ENCODE measurements at places on chromosomes 4 and X.

DNA sequence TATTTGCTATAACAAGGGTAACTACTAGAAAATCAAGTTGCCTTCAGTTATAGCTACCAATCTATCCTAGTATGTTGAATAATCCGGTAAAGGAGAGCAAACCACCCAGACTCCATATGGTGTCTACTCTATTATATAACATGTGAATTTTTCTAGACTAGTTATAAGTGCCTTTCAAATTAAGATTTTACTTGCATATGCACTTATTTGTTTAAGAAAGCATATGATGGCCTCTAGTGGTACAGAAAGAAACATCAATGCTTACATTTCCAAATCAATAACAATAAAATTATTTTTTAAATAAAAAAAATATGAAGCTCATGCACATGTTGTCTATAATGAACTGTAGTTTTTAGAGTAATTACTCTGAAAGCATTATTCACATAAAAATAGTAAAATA lies 1516.4 kb upstream of the PABPC4L start:
- DNase-seq = no peak

DNA sequence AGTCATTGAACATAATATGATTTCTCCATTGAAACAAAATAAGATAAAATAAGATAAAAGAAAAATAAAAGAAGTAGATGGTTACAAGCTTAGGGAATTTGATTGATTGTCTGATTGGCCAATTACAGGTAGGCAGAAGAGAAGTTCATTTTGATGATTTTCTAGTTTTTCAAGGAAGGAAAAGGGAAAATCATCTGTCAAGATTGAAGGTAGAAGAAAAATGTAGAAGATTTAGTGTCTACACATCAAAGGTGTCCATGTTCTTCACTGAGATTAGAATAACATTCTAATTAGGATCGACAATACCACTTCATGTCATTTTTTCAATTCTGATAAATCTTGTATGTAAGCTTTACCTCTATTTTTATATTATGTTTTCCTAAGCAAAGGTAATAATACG lies 489.1 kb downstream of the PCDH18 start:
- no peak for DNase-seq

DNA sequence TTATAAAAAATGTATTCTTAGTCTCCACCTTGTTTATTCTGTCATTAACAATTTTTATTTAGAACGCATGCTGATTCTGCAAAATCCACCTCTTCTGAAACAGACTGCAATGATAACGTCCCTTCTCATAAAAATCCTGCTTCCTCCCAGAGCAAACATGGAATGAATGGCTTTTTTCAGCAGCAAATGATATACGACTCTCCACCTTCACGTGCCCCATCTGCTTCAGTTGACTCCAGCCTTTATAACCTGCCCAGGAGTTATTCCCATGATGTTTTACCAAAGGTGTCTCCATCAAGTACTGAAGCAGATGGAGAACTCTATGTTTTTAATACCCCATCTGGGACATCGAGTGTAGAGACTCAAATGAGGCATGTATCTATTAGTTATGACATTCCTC lies 75.6 kb upstream of the SMARCA5 start:
- no peak for DNase-seq

DNA sequence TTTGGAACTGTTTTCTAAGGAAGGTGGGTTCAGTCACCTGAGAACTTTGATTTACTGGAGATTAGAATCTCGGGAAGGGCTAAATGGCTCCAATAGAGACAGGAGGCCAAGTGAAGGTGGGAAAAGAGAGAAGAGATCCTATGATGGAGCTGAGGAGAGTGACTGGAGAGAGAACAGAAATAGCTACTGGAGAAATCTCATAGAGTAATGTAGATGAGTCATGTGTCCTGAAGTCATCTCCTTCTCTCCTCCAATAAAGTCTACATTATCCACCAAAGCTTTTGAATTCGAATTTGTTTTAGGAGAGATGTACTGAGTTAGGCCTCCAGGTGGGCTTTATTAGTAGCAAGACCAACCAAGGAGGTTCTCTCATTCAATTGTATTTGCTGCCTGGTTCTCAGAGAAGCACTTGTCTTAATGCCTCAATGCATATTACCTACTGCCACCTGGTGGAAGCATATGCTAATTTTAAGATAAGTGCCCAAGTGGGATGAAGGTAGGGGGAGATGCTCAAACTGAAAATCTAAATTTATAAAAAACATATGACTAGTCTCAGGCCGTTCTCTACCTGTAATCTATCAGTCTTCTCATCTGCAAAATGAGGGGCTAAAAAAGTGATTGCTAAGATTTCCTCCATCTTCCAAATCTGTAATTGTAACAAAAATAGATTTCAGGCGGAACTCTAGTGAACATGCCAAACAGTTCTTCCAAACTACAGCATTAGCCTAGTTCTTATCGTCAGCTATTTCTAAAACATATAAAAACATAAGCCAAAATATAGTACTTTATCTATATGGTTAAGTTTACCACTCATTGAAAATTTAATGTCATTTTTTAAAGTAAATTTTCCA lies 24.4 kb downstream of the TXK start:
- no peak for DNase-seq

DNA sequence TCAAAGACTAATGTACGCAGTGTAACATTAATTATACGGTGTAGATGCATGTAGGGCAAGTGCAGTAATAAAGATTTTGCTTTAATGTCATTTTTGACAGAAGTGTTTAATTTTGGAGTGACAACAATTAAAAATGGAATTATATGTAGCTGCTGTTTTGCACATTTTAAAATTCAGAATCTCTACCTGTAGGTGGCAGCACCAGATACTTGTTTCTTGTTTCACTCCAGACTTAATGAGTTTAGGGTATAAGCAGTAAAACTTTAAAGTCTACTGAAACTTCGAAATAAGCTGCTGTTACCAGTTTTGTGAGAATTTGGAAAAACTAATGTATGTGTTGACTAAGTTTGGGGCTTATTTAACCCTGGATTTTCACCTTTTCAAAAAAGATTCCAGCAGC lies 144.9 kb downstream of the POLA1 start:
- DNase-seq = no peak

GRCh38 chrX:133881007-133881406 lies 104.4 kb downstream of the GPC3 start:
- DNase-seq = no peak

DNA sequence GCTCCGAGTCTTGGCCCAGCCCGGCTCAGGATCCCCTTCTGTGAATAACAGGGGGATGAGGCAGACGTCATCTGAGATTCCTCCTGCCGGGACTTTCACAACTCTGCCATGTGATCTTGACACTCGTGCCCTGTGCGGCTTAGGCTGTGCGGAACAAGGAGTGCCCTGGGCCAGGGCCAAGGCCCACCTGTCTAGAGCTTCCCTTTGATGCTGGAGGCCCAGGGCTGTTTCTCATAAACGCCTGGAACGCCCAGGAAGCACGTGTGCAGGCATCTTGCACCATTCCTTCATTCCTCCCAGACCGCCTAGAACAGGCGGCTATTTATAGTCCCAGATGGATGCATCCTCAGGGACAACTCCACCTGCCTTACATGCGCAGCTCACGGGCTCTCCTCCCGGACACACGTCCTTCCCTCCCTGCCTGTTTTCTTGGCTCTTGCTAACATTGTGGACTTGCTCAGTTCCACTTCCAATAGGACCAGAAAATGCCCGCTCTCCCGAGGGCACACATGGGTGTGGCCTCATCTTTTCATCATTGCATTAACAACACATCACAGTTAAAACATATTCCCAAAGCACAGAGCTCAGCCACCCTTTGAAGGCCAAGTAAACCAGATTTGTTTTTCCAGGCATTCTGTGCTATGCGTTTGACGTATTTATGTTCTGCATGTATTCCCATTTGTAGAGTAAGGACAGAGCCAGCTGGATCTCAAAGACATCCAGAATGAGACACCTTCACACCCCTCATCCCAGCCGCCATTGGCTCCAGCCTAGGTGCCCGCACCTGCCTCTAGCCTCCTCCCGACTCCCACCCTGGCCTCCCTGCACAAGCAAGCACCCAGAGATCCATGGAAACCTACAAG lies 57.2 kb downstream of the ABLIM2 start:
- no peak for DNase-seq

GRCh38 chrX:48835524-48836329 lies at the start of gene PCSK1N:
Gene PCSK1N, minus strand, starts transcription at chrX:48835610. Its CDS starts 78 bp downstream, at chrX:48835532.
- DNase-seq = no peak

DNA sequence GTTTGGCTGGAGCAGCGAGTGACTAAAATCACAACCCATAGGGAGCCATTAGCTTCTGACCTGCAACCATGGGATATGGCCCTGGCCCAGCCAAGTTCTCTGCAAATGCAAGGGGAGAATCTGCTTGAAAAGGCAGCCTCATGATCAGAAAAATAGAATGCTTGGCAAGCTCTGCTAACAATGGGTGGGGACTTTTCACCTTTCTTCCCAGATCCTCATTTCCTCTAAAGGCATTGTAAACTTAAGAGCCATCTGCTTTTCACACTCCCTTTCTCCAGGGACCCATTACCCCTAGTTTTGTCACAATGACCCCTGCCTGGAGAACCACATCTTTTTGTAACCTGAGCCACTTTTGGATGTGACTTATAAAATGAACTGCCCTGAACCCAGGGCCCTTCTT lies 104.3 kb downstream of the PARM1 start:
- DNase-seq = no peak

GRCh38 chr4:59057804-59058203 lies 1947.6 kb upstream of the IGFBP7 start:
- DNase-seq = no peak

DNA sequence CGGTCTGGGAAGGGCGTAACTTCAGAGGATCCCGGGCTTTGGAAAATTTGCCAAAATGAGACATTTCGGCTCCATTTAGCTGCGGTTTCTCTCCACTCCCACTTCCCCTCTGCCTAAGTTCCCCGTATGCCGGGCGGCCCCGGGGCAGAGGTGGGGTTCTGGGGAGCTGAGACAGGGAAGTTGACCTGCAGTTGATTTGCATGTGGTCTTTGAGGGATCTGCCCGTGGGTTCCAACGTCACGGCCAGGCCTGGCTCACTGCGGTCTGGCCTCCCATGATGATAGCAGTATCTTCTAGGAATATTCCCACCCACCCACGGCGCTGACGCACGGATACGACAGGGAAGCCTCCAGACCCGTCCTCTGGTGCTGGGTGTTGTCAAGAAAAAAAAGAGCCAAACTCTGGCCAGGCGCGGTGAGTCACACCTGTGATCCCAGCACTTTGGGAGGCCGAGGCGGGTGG lies 27.3 kb upstream of the CRLF2 start:
- no peak for DNase-seq

GRCh38 chr4:112994732-112995464 lies 54.6 kb upstream of the ANK2 start:
- no peak for DNase-seq

DNA sequence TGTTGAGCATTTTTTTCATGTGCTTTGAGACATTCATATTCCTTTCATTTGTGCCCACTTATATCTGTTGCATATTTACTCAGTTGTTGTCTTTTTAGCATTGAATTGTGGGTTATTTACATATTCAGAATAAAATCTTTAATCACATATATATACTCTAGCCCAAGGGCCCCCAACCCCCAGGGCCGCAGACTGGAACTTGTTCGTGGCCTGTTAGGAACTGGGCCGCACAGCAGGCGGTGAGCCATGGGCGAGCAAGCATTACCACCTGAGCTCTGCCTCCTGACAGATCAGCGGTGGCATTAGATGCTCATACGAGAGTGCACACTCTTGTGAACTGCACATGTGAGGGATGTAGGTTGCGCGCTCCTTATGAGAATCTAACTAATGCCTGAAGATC lies 480.6 kb downstream of the KCTD8 start:
- DNase-seq = no peak

DNA sequence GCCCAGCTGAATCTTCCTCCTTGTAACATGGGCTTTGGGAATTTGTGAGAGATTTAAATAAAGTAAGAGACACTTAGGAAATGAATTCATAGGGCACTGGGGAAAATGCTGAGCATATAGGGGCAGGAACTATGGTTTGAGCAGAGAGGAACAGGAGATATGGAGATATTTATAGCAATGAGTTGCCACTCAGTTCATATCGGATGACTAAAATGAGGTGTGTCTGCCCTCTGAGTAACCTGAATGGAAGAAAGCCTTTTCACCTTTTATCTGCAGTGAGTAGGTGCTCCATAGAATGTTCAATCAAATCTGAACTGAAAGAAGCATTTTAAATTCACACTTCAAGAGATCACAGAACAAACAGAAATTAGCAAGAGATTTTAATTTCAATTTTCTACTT lies 105.7 kb downstream of the CEP44 start:
- DNase-seq = no peak

GRCh38 chrX:78375894-78376293 lies 48.5 kb upstream of the CYSLTR1 start:
- no peak for DNase-seq

- no peak for DNase-seq
Measured at GRCh38 chrX:103565752-103566151, 19.6 kb upstream of the TCEAL4 start.

- no peak for DNase-seq
Measured at GRCh38 chr4:185142564-185142911, 528 bp upstream of the SLC25A4 start.

DNA sequence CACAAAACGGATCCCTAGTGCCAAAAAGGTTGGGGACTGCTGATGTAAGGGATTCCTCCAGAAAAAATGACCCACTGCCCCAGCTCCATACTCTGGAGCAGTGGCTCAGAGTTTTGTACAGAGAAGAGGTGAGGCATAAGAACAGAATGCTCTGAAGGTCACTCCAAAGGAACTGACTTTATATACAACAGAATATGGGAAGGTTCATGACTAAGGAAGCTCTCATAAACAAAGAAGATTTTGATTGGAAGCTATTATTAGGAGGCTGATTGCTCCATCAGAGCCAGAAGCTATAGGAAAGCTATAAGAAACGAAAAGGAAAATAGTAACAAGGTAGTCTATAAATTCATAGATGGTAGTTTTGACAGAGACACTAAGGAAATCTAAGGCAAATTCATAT lies 203.1 kb downstream of the SLC7A11 start:
- no peak for DNase-seq

GRCh38 chr4:7078025-7078424 lies 10.2 kb upstream of the GRPEL1 start:
- no peak for DNase-seq

GRCh38 chrX:130091980-130092522 lies 18.2 kb downstream of the ELF4 start:
- no peak for DNase-seq

DNA sequence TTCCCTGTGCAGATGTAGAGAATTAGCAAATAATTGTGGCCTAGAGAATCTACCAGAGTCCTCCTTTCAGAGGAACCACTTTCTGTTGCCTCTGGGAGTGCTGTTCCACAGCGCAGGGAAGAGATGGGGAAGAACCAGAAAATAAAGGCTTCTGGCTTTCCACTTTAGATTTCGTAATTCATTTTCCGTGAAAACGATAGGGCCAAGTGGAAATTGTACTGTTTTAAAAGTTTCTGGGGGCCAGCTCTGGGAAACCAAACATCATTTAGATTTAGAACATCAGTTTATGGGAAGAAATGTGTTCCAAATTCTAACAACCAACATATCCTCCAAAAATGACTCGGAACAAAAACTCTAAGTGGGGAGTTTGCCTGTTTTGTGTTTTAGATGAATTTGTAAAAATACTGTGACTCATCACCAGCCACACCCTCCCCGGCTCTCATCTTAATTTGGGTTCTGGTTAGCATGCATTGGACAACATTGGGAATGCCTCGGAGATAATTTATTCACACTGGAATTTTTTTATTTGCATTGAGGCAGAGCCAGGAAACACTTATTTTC lies 65.2 kb upstream of the LNX1 start:
- DNase-seq = no peak
